ENCODE measurements at places on chromosomes 3 and 15.

DNA sequence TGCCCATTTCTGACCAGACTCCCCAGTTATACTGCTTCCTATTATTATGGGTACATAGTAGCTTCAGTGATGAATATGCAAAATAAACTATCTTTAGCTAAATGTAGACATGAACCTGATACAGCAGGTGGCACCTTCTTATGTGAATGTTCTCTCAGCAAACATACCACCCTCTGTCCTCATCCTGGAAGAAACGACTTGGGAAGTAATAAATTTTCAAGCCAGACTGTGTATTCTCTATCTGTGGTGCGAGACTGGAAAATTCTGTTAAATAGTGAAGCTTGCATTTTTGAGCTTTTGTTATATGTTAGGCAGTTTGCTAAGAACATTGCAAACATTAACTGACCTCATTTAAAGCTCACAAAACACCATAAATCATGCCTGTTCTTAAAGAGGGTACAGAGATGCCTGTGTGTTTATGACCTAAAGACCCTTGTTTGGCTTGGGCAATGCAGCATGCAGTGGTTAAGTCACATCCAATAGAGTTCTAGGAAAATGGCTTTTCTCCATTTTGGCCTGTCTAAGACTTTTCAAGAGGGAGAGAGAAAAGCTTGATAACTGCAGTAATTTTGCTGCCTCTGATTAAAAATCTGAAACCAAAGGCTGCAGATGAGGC, 287.1 kb downstream of the NEK10 start:
- no peak for DNase-seq

- DNase-seq = no peak
Observed at GRCh38 chr15:65115542-65115941, 542 bp upstream of the UBAP1L start.

DNA sequence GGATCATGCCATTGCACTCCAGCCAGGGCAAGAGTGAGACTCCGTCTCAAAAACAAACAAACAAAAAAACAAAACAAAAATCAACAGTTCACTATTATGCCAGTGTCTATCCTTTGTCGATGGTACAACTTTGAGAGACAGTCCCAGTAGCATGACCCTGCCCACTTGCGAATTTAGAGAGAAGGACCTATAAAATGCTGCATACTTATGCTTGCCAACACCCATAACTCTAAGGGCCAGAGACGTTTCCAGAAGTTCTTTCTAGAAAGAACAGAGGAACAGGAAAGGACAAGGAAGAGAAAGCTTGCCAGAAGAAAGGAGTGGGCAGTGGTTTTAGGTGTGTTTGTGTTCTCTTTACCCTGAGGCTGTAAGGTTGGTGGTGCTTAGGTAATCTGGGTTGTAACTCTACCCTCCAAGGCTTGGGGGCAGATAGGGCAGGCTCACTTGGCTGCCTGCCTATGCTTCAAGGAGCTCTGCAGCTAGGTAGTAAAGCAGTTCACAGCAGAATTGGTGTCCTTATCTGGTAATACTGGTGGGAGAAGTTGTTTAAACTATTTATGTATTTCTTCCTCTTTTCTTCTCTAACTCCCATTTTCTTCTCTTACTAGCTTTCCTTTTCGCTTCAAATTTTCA, 50.6 kb upstream of the SPPL2A start:
- DNase-seq = peak; percentile 76

GRCh38 chr15:51334011-51334451, 4.4 kb downstream of the CYP19A1 start:
- no peak for DNase-seq

GRCh38 chr15:64422697-64423096, 35.1 kb downstream of the TRIP4 start:
- no peak for DNase-seq

DNA sequence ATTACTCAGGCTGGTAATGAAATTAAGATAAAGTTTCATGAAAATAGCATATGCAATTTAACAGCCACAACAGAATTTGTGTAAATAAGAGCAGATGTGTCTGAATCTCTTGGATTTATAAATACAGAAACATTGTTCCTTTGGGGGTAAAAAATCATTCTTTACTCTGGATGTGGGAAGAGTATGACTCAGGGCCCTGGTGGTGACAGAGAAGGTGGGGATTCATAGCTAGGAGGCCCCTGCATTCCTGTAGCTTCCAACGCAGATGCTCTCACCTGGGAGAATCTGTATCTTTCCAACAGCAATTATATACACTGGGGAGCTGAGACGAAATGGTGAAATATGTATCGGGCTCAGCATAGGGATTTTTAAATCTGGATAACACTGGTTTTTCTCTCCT, 167.6 kb upstream of the CADPS start:
- DNase-seq = no peak

GRCh38 chr3:143839980-143840379, 8.3 kb downstream of the SLC9A9 start:
- DNase-seq = no peak

DNA sequence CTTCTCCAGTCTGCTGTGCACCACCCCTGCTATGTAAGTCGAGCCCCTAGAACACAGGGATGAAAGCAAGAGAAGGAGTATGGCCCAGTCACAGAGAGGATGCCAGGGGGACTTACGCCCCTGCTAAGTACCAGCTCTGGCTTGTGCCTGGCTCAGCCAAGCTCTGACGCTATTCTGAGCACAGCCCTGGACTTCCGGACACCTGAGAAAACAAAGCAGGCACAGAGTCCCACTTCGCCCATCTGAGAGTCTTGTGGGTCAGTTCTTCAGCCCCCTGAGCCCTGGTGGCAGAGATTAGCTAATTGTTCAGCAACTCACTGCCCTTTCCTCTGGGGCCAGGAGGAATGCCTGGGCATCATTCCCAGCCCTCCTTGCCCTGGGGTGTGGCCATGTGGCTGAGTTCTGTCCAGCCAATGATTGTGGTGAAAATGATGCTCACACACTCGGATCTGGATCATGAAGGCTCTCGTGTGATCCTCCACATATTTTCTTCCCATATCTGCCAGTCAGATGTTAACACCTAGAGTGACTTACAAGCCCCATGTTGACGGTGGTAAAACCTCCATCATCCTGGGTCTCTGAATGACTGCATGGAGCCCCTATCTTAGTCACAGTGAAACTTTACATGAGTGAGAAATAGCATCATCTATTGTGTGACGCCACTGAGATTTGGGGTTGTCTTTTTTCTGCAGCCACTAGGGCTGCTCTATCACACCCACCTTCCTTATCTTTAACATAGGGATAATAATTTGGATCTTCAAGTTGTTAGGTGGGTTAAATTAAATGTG, 105.7 kb downstream of the TPRA1 start:
- DNase-seq = peak; percentile 38

DNA sequence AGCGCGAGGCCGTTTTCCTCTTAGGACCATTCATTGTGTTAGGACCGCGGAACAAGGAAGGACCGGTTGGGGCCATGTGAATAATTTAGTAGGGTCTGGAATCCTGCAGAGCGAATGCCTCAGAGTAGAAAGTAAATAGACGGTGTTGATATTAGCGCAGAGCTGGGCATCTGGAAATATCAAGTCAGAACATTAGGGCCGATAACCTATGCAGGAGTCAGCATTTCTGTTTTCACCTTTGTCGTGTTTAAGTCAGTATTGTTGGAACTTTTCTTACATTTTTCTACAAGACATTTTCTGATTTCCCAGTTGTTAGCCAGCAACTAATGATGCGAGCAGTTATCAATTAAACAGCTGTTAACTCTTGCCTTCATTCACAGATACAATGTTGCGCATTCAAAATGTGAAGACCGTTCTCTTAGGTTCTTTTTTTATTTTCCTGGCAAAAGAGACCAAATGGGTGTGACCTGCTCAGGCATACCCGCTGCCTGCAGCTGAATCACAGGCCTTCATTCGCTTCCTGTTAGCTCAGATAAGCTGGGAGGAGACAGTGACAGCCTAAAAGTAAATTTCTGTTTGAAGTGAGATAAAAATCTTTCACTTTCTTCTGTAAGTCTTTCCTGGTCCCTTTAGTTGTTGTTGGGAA, 966 bp upstream of the PKM start:
- peak; percentile 72 for DNase-seq

GRCh38 chr15:73751899-73752805, 999 bp downstream of the INSYN1 start:
- DNase-seq = no peak

DNA sequence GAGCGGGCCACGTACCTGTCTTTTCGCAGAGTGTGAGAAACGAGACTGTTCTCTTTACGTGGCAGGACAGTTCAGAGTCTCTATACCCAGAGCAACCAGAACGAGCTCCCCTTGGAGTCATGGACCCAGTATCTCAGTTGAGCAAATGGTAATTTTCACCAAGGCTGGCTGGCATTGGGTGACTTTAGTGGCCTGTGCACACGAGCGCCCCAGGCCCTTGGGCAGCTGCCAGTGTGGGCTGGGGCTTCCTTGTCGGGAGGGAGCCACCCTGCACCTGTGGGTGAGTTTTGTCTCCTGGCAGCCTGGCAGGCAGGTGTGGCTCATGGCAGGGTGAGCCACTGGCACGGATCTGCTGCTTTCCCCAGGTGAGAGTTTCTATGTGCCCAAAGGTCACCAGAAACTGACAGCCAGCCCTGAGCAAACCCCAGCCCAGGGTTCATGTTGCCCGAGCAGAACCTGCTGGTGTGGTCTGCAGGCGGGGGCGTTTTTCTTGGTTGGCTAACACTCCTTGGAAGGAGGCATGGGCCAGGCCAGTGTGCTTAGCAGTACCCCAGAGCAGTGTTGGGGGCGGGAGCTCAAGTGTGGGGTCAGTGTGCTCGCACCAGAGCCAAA, 135.0 kb downstream of the TJP1 start:
- DNase-seq = no peak

GRCh38 chr15:58398071-58398470, 33.7 kb upstream of the LIPC start:
- DNase-seq = no peak

DNA sequence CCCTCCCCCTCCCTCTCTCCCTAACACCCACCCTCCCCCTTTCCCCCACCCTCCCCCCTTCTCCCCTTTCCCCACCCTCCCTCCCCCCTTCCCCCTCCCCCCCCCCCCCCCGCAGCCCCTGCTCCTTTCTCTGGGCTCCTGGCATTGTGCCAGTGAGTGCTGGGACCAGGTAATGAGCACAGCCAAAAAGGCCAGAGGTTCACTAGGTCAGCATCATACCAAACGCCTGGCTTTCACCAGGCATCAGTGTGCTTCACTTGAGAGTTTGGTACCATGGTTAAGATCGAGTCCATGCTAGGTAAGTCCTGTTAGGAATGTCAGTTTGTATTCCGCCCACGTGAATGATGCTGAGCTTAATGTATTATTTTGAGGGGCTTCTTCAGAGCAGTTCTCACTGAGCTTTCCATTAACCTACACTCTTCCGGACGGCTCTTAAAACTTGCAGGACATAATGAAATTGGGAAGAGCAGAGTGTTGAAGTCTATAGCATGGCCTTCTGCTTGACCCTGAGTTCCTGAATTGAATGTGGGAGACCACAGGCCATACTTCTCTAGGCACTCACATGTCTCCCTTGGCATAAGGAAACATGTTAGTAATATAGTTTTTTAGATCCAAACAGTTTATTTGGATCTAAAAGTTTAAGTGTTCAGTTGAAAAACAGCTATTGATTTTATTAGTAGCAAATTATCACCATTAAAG, 45.6 kb downstream of the SENP2 start:
- DNase-seq = no peak

DNA sequence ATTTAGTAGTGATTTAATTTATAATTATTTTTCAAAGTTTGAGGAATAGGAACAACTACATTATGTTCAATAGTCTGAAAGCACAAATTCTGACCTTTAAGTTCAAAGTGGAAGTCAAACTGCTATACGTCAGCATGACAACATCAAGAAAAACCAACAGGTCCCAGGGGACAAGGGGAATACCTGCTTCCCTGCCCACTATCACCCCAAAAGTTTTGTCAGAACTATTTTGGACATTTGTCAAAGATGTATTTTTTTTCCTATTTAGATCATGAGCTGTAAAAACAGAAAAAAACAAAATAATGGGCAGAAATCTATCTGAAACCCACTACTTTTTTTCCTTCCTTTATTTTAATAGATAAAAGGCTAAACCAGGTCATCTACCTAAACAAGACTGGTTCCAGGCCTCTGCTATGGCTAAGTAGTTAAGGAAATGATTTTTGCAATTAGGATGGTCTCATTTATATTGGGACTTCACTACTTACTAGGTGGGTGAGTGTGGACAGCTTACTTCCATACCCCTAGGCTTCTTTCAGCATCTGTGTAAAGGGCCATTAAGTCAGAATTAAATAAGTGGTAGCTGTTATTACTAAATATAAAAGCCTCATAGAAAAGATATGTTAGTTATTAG, 746.3 kb downstream of the FHIT start:
- DNase-seq = no peak

- no peak for DNase-seq
Observed at GRCh38 chr3:139846729-139847128, 88.3 kb upstream of the CLSTN2 start.

- DNase-seq = no peak
Observed at GRCh38 chr3:23594066-23594465, 211.7 kb upstream of the UBE2E1 start.

DNA sequence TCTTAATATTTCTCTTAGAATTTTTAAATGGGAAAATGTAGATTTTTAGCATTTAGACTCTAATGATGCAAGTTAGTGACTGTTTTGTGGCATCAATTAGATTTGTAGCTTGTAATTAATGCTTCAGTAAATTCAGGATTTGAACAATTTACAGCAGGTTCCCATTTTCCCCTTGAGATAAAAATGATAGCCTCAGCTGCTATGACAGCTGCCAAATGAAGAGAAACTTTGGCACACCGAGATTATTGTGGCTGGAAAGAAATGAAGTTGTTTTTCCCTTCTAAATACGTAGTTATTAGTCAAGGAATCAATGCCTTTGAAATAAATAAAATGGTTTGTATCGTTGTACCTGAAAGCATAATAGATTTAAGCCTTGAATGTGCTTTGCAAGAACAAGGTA, 206.4 kb upstream of the P2RY1 start:
- DNase-seq = no peak

DNA sequence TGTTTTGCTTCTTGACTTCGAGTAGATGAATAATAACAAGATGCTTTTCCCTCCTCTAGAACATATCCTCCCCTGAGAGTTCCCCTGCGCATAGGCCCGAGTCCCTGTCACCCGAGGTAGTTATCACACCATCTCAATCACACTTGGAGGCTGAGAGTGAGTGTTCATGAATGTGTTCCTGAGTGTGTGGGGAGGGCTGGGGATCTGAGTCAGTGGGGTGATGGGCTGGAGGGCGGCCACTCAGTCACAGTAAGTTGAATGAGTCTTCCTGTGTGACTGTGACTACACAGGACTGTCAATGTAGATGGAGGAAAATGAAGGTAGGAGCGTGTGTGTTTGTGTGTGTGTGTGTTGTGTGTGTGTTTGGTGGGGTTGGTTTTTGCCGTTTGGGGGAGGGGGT, 71.0 kb downstream of the SETD5 start:
- DNase-seq = no peak

GRCh38 chr15:66820481-66821176, 118.6 kb downstream of the SMAD6 start:
- DNase-seq = no peak
